Fibroblast of mammary gland (primary cell): ENCODE measurements at places on chromosomes 16 and 17.

- DNase-seq: no peak
These were observed 6.2 kb upstream of the HEXIM2 start for GRCh38 chr17:45155483-45155882.

GRCh38 chr17:57488856-57489255 lies 232.5 kb downstream of the MSI2 start:
- DNase-seq: no peak

DNA sequence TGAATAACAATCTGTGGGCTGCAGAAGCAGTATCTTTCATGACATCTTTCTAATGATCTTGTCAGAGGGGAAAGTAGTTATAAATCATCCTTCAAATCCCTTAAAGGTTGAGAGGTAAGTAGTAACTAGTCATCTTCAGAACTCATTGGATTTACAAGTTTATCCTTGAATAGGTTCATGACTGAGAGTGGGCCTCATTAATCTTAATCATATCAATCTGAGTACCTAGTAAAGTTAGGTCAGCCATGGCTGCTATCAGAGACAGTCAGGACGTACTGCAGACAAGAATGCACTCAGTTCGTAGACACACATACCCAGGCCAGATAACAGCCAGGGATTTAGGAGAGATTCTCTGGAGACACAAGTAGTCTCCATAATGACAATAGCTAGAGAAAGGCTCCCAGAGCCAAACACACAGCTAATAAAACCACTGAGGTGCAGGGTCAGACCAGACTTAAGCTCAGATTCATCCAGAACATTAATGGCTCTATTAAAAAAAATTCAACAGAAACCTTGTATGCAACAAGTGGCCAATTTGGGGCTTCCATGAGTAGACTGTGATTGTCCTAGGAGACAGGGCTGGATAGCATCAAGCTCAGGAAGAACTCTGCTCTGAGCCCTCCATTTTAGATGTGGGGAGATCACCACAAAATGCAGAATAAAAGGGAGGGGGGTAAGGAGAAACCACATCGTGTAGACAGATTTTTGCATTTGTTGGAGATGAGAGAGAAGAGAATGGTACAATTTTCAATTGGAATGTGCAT lies 65.8 kb downstream of the TBX4 start:
- no peak for DNase-seq

DNA sequence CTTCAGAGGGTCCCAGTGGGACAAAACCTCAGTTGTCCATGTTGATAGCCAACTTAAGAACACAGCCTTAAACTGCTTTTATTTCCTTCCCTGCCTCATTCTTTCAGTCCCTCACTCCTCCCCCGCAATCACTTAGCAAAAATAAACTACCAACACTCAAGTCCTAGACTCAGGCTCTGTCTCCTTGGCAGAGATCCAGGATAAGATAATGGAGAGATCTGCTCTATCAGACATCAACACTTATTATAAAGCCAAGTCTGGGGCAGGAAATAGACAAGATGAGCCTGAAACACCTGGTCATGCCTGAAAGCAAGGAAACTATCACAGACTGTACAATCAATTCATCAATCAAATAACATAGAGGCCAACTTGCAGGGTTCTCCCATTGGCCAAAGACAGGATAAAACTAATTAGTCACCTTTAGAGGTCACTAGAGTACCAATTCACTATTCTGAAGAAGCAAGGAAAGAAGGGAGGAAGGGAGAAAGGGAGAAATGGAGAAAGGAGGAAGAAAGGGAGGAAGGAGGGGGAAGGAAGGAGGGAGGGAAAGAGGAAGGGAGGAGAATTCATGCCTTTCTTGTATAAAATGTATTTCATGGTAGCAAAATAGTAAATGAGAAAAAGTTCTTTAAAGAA lies 15.7 kb downstream of the HYDIN start:
- DNase-seq: peak; percentile 0

DNA sequence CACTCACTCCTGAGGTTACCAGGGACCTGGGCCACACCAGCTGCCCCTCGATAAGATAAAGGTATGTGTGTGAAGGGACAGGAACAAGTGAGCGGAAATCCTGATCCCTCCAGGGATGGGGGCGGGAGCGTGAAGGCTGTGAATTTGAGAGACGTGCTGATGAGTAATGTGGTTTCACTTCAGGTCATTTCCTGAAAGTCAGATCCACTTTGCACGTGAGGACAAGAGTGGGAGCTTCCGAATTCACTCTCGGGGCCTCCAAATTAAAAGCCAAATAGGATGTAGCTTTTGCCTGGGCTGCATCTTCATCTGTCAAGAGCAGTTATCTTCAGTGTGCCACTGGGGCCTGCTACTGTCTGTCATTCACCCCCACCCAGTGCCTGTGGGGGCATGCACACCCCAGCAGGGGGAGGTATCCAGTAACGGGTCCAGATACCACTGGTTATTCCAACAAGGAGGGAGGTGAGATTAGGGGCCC lies 87.4 kb upstream of the LHX1 start:
- DNase-seq: peak; percentile 62

GRCh38 chr17:69722518-69722917 lies 308.0 kb downstream of the MAP2K6 start:
- no peak for DNase-seq

- DNase-seq: no peak
These were observed 390 bp downstream of the SEZ6L2 start for GRCh38 chr16:29898804-29899515.

DNA sequence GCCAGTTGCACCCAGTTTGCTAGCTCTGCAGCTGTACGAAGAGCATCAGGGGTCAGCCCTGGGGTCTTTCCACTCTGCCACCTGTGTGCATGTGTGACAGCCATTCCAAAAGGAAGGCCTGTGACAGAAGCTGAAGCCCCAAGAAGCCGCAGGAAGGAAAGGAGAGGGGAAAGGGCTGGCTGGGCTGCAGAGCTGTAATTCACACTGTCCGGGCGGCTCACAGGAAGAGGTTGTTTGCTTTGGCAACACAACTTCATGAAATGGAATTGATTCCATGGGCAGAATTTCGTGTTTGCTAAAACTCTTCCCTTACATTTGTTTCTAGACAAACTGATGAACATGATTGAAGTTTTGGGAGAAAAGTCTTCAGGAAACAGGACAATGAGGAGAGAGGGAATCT lies 14.8 kb downstream of the TMEM204 start:
- DNase-seq: no peak

DNA sequence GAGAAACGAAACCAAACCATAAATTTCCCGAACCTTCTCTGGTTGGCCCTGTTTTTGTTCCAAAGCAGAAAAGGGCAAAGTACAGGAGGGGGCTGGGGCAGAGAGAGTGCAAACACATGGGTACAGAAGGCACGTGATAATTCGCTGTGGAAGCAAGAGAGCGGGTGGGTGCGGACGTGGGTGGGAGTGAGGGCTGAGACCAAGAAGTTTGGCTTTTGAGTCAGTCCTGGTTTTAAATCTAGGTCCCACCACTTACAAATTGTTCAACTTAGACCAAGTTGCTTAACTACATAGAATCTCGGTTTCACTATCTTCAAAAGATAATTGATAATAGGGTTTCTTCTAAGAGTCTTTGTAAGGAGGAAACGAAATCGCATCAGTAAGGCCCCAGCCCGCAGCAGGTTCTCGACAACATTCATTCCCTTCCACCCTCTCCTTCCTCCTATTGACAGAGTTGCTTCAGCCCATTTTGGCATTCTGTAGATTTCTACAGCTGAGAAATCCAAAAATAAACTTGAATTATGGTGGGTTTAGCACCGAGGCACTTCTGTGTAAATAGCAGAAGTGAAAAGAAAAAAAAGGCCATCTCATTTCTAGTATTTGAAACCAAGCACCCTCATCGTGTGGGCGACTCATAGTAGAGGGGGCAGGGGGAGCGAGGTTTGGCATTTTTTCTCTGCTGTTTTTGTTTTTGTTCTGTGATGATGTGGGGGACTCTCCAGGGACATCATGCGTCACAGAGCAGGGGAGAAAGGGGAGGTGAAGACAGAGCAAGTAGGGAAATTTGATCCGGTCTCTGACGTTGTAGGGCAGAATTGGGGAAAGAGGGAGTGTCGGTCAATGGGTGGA lies 33.6 kb upstream of the CCR7 start:
- peak; percentile 97 for DNase-seq

DNA sequence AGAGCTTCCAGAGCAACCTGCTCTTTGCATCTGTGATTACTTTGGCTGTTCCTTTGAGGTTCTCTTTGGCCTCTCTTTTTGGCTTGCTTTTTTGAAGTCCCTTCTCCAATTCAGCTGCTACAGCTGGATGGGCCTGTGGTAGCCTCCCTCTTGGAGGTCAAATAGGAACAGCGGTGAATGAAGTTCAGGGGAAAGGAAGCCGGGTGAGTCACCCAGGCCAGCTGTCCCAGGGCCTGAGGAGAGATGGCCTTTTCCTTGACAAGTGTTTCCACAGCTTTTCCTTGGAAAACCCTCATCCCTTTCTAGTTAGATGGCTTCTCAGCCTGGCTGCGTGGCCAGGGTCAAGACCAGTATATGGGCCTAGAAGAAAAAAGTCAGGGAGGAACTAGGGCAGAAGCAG lies 103.1 kb downstream of the STX8 start:
- DNase-seq: peak; percentile 73

DNA sequence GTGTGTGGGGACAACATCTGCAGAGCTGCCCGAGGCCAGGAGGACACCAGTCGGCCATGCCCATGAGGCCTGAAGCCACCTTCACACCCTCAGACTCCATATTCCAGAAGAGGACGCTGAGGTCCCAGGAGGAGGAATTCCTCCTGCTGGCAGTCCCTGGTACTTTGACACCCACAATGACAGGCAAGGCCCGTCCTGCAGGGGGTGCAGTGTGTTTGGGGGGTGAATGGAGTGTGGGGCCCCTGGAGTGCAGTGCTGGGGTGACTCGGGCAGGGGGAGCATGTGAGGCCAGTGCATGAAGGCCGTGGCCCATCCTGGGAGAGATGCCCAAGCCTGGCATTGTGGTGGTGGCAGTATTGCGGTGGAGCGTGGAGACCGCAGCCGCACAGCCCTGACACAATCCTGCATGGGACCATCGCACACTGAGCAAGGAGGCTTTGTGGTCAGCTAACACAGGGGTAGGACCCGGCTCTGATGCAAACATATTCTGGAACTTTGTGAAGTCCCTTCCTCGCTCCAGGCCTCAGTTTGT lies 52.2 kb downstream of the ZDHHC7 start:
- DNase-seq: no peak

GRCh38 chr17:27600471-27600870 lies 30.5 kb upstream of the LGALS9 start:
- no peak for DNase-seq

GRCh38 chr17:81125573-81126081 lies 39.7 kb upstream of the PVALEF start:
- DNase-seq: no peak

GRCh38 chr17:68581863-68582645 lies 19.1 kb downstream of the FAM20A start:
- no peak for DNase-seq

DNA sequence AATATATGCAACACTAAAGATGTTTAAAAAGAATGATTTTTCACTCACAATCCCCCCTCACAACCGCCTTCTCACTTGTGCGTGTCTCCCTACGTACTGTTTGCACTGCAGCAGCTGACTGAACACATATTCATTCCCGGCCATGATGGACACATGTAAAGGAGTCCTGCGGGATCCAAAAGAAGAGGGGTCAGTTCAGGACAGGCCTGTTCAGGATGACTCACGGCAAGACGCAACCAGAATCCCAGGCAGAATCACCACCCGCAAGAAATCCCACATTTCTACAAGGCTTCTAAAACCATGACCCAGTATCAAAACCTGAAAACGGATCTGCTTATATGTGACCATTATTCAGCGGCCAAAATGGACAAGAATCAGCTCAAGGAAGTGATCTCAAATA lies 52.3 kb downstream of the CYB5D2 start:
- DNase-seq: peak; percentile 98

DNA sequence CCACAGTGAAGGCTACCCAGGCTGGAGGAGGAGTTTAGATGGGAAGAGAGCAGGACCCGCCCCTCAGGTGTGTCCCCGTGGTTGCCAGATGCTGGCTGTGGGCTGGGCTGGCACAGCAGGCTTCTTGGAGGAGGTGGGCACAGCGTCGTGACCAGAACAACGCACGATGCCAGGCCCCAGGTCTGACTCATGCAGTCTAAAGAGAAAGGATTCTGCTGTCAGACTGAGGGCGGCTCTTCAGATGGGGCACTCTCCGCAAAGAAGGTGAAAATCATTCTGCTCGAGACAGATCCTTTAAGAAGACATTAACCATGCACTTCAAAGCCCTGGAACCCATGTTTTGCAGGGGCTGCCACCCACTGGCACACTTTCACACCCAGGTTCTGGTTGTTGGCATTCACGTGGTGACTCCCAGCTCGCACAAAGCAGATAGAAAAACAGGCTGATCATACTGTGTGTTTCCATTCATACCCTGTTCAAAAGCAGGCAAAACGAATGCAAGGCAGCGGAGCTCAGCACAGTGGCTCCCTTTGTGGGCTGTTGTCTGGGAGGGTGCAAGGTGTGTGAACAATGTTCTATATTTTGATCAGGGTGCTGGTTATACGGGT lies 19.0 kb downstream of the CACNG4 start:
- no peak for DNase-seq

GRCh38 chr16:66103211-66103610 lies 263.3 kb upstream of the CDH5 start:
- DNase-seq: peak; percentile 57

- DNase-seq: no peak
These were observed 28.0 kb upstream of the MTSS2 start for GRCh38 chr16:70713824-70714223.

DNA sequence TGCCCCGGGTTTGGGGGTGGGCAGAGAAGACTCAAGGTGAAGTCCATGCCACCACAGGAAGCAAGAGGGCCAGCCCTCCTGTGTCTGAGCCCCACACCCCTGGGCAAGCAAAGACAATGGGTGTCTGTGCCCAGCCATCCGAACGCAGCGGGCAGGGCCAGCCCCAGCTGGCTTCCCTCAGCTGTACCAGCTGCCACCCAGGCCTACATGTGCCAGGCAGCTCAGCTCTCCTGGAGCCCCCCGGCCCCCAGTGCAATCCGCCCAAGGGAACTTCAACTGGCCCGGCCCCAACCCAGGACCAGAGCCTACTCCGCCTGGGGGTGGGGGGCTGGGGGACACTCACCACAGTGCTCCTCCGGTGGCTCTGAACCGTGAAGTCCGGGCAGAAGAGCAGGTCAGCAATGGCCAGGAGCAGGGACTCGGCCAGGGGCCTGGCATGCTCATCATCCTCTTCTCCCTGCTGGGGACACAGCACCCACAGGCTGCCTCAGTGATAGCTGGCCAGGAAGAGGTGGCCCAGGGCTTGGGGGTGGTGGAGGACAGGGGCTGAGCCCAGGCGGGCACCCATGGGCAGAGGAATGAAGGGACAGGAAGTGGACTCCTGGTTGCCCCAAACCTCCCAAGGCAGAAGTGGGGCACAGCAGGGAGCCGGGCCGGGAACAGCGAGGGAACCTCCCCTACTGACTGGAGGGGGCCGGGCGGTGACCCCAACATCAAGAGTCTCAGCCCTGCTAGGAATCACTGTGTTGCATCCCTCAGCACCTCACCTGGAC lies 9.8 kb downstream of the HID1 start:
- no peak for DNase-seq
